Left lobe of liver (tissue), 2 donors: ENCODE measurements at places on chromosomes 4 and X. TPM values are rescaled to one million over a fixed set of nuclear protein-coding genes. Genes with fewer than 3 reads are reported as not detected.

The GALNTL6 gene
- total RNA-seq = not detected

The MAB21L2 gene
- total RNA-seq = 0.48 TPM

The NEXMIF gene
- 0.03 TPM for total RNA-seq

The COL4A6 gene
- 0.08 TPM for total RNA-seq

The SLC10A4 gene
- 0.15 TPM for total RNA-seq

The UCHL1 gene
- total RNA-seq = 1.0 TPM

The MAOB gene
- 131 TPM for total RNA-seq

The AFAP1 gene
- total RNA-seq = 1.3 TPM

The ABCG2 gene
- 7.2 TPM for total RNA-seq

The LINC00632 gene
- total RNA-seq = 2.3 TPM

The PPEF2 gene
- total RNA-seq = 0.05 TPM

The BBS12 gene
- 0.55 TPM for total RNA-seq
